Esophagus squamous epithelium (tissue), 5 donors: ENCODE measurements at places on chromosomes 16 and 17.

GRCh38 chr17:36808180-36808661 is 129.1 kb upstream of the LHX1 start:
- DNase-seq, result no peak

- no peak for DNase-seq
These were observed 51.5 kb downstream of the NTN1 start for GRCh38 chr17:9072696-9073339.

GRCh38 chr17:12790249-12791106 is 1.2 kb downstream of the ARHGAP44 start:
- no peak for DNase-seq

- no peak for DNase-seq
These were observed 11.5 kb upstream of the BPTF start for GRCh38 chr17:67813803-67814180.

- no peak for DNase-seq
These were observed 4.2 kb downstream of the LHX1 start for GRCh38 chr17:36941265-36942010.

- DNase-seq, result no peak
These were observed 46.8 kb downstream of the ZDHHC7 start for GRCh38 chr16:84964386-84965128.

GRCh38 chr17:48244121-48244711 is 136.7 kb downstream of the SNX11 start:
- no peak for DNase-seq

- no peak for DNase-seq
These were observed 1.5 kb upstream of the MARF1 start for GRCh38 chr16:15644267-15644961.

- DNase-seq, result no peak
These were observed 20.9 kb downstream of the KLHDC4 start for GRCh38 chr16:87744750-87745514.

DNA sequence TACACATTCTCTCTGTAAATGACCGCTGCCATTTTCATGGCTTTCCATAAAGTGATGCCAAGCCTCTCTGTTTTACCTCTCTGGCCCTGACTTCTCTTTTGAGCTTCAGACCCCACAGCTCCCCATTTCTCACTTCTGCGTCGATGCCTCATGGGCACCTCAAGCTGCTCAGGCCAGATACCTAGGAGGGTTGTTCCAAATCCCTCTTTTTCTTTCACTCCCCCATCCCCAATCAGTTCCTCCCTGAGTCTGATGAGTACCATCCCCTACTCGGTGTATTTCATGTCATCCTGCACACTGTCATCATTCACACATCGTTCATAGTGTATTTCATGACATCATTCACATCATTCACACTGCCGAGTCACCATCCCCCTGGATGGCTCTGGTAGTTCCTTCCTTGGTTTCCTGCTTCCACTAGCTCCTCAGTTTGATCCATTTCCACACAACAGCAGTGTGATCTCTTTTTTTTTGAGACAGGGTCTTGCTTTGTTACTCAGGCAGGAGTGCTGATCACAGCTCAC is 43.1 kb downstream of the NTN1 start:
- no peak for DNase-seq

- DNase-seq, result no peak
These were observed 630 bp downstream of the MILR1 start for GRCh38 chr17:64449545-64449944.

- no peak for DNase-seq
These were observed 196.0 kb upstream of the PSMD7 start for GRCh38 chr16:74100395-74101326.

DNA sequence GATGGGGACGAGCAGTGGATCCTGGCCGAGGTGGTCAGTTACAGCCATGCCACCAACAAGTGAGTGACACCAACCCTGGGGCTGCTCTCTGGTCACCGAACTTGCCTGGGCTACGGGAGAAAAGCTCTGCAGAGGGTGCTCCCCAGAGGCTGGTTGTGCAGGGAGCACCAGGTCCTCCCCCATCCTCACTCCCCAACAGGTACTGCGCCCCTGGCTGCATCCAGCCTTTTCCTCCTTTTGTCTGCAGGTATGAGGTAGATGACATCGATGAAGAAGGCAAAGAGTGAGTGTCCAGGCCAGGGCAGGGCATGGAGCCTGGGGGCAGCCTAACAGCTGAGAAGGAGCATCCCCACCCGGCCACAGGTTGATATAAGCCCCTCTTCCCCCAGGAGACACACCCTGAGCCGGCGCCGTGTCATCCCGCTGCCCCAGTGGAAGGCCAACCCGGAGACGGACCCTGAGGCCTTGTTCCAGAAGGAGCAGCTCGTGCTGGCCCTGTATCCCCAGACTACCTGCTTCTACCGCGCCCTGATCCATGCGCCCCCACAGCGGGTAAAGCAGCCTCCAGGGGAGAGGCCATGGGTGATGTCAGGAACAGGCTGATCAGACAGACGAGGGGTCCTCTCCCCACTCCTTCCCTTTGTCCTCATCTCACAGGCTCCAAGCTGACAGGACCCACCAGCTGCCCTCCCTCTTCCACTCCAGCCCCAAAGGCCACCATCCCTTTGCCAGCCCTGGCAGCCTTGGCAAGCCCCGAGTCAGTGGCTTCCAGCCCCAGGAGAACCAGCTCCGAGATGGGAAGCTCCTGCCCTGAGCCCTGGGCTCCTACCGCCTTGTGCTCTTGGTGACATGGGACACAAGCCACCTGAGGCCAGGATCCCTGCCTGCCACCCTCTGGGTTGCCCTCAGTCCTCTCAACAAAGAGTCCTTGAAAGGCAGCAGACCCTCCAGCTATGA is 6.2 kb downstream of the SULT1A2 start:
- DNase-seq, result no peak

DNA sequence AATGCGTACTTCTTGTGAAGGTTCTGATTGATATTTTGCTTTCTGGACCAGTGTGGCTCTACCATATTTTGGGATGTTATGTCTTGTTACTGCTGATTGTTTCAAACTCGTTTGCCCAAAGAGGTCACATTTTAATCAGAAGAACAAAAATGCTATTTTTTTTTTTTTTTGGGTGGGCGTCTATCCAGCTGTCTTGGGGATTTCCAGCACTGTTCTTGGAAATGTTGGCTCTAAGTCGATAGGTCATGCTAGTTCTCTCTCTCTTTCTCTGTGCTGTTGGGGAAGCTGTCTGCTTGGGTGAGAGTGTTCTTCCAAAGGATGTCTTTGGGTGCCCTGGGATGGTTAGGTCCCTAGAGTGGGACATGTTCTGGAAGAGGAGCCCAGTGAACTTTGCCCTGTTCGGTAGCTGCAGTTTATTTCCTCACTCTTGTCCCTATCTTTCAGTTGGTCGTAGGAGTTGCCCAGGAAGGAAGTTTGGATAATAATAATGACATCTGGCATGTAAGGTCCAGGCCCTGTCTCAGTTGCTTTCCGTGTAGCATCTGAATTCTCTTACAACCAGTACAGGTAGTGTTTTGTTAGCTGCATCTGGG is 2.9 kb downstream of the IRF8 start:
- DNase-seq, result no peak

DNA sequence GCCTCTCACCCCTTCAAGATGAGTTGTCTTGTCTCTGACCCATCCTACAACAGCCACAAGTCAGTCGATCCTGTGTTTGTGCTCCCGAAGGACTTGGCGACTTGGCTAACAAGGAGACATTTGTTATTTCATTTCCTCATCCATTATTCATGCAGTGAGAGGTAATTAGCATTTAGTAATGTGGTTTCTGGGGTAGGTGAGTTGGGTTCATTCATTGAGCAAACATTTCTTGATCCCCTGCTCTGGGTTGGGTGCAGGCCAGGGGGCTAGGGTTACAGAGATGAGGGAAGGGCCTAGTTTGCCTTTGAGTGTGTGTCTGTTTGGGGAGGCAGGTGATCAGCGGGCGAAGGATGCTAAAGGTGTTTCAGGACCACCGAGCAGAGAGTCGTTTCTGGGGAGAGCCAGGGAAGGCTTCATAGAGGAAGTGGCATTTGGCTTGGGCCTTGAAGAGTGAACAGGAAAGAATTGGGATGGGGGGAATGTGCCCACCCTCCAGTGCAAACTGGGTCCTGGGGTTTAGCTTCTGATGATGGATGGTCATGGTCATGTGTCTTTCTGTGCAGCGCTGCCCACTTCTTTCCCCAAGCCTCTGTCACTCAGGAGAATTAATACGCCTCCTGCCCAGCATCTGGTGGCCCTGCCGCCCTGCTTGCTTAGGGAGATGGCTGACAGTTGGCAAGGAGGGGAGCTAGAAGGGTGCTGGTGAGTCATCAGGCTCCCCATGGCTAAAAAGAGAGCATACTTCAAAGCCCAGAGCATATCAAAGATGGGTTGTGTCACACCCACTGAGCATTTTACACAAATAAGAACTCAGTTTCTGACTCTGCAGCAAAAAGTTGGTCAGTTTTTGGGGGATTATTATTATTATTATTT is 38.5 kb downstream of the MSI2 start:
- no peak for DNase-seq

DNA sequence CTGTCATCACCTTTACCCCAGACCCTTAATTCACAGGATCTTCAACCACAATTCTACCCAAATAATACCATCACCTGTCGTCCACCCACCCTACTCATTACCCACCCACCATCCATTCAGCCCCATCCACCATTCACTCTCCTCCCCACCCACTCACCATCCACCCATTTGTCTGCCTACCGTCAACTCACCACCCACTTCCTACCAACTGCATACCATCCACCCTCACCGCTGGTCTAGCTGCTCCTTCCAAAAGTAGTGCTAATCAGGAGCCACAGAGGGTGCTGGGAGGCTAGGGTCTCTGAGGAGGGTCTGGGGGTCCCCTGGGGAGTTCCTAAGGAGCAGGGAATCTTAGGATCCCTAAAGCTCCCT is 12.0 kb upstream of the IGFBP4 start:
- no peak for DNase-seq

- no peak for DNase-seq
These were observed 329 bp downstream of the KPNB1 start for GRCh38 chr17:47649972-47650524.

DNA sequence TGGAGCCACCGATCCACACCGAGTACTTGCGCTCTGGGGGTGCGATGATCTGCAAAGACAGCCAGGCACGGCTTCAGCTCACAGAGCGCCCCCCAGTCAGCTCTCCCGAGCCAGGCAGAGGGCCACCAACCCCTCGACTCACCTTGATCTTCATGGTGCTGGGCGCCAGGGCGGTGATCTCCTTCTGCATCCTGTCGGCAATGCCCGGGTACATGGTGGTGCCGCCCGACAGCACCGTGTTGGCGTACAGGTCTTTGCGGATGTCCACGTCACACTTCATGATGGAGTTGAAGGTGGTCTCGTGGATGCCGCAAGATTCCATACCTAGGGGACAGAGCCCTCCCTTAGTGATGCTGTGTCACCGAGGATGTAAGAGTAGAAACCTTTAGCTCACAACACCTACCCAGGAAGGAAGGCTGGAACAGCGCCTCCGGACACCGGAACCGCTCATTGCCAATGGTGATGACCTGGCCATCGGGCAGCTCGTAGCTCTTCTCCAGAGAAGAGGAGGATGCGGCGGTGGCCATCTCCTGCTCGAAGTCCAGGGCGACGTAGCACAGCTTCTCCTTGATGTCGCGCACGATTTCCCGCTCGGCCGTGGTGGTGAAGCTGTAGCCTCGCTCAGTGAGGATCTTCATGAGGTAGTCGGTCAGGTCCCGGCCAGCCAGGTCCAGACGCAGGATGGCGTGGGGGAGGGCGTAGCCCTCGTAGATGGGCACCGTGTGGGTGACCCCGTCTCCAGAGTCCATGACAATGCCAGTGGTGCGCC is 1.6 kb downstream of the ACTG1 start:
- no peak for DNase-seq

DNA sequence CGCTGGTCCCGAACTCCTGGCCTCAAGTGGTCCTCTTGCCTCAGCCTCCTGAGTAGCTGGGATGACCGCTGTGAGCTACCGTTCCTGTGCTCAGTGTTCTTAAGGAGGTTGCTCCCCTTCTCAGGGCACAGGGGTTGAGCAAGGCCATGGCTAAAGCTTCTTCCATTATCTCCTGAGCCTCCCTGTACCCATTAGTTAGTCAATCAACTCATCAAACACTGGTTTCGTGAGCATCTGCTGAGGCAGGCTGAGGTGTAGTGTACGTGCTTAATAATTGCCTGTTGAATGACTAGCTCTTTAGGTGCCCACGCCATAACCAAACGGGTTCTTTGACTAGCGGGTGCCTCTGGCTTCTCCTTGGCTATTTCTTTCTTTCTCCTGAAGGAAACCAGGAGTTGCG is 11.7 kb downstream of the SGCA start:
- DNase-seq, result no peak

GRCh38 chr16:30349675-30350074 is 5.4 kb downstream of the CD2BP2 start:
- no peak for DNase-seq

GRCh38 chr16:17177959-17178905 is 292.5 kb downstream of the XYLT1 start:
- no peak for DNase-seq

GRCh38 chr16:49763826-49764225 is 92.1 kb downstream of the ZNF423 start:
- DNase-seq, result no peak

DNA sequence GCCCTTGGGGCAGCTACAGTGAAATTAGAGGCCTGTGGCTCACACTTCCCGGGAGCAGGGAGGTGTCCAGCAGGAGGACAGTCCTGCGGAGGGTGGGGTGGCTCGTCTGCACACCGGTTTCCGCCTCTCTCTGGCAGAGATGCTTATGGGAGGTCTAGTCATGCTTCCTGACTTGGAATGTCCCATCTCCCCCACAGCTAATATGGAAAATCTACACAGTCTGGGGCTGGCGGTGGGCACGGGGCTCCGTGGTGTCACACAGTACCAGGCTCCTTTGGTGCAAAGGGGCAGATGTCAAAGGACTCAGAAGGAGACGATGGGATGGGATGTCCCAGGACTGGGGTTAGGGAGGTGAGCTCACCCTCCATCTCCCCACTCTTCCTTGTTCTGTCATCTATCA is 44.1 kb upstream of the DOC2B start:
- DNase-seq, result no peak

- no peak for DNase-seq
These were observed 34.5 kb downstream of the WWOX start for GRCh38 chr16:78133919-78134318.

DNA sequence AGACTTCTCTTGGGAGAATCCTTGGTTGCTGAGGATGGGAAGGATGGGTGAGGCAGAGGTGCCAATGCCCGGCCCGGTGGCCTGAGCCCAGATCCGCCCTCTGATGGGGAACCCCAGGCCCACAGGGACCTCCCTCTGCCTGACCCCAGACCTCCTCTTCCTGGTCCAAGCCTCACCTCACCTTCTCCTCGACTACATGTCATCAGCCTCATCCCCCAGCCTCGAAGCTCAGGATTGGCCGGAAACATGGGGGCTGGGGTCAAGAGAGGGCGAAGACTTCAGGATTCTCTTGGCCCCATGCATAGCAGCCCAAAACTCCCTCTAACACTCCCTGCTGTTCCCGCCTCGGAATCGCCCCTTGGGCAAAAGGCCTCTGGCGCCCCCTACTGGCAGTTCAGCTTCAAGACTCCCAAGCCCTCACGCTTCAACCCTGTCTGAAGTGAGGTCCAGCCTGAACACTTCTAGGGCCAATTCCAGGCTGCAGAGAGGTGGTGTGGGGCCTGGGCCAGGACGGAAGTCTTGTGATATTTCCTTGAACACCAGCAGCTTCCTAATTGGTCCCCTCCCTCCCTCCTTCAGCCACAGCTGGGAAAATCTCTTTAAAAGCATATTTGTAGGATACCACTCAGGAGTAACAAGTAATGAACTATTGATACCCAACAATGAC is 47.2 kb downstream of the ARHGAP27 start:
- DNase-seq, result no peak

- DNase-seq, result no peak
These were observed 34.5 kb downstream of the ACTG1 start for GRCh38 chr17:81478119-81478518.
